Stimulated activated CD8-positive, alpha-beta memory T cell treated with anti-CD3 and anti-CD28 coated beads, Interleukin-4, amount 100 ng/mL, for 1 hour (primary cell): ENCODE measurements at places on chromosomes 12 and 14.

GRCh38 chr14:52954346-52955214 is 3.7 kb upstream of the FERMT2 start:
- DNase-seq: no peak

GRCh38 chr14:31582836-31583452 is 21.7 kb downstream of the NUBPL start:
- DNase-seq: no peak

- DNase-seq: no peak
Measured at GRCh38 chr12:123731596-123731995, 19.4 kb downstream of the ATP6V0A2 start.

DNA sequence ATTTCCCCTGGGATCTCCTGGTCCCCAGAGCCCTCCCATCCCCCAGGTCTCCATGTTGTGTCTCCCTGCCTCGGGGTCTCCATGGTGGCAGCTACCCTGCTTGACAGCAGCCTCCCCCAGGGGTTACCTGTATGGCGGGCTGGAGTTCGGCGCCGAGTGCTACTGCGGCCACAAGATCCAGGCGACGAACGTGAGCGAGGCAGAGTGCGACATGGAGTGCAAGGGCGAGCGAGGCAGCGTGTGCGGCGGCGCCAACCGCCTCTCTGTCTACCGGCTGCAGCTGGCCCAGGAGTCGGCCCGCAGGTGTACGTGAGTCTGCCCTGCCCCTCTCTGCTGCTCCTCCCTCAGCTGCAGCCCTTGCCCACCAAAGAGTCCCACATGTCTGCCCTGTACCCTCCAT is 80.9 kb downstream of the WSCD2 start:
- no peak for DNase-seq

DNA sequence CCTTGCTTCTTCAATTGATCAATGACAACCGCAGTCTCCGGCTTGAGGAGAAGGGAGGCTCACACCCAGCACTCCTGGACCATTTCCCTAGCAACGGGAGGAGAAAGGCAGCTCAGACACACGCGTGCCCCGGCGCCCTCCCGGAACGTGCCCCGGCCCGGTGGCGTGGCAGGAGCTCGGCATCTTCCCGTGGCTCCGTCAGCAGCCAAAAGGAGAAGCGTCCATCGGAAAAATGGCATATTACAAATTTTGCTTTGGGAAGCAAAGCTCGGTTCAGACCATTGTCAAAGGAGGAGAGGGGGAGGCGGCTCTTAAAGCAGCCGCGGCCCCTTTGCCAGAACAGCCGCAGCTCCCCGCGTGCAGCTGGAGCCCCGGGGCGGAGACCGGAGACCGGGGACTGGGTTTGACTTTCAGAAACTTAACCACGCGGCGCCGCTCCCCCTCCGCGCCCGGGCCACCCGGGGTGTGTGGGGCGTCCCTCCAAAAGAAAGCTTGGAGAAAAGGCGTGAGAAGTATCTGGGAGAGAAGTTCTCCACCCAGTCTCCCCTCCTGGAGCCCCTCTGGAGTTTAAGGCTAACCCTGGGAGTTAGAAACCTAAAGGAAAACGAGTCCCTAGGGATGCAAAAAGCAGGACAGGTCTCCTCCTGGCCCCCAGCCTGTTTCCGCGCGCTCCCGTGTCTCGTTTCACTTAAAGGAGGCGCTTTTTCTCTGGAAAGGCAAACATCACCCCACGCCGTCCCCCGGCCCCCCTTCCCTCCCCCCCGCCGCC is 545 bp downstream of the PPFIA2 start:
- no peak for DNase-seq

- DNase-seq: no peak
Measured at GRCh38 chr12:57261428-57261865, 10.5 kb upstream of the STAC3 start.

DNA sequence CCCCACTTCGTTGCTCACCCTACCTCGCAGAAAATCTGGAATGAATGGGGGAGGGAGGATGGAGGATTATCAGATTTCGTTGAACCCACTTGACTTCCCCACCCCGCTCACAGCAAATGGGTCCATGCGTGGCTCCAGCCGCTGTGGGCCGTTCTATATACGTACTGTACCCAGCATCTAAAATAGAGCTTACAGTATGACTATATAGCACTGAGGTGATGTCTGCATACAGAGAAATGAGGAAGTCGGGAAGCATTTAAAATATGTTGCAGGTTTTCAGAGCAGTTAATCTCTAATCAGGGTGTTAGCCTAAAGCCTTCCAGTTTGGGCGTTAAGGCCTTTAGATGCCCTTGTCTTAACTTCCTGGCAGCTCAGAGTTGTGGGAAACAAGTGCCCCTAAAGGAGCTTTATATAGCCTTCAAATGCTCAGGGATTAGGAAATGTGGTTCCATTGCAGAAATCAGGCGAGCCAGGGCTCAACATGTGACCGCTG is 1.4 kb downstream of the BICDL1 start:
- DNase-seq: no peak

- DNase-seq: no peak
Measured at GRCh38 chr12:47744005-47744651, 14.6 kb downstream of the RAPGEF3 start.

DNA sequence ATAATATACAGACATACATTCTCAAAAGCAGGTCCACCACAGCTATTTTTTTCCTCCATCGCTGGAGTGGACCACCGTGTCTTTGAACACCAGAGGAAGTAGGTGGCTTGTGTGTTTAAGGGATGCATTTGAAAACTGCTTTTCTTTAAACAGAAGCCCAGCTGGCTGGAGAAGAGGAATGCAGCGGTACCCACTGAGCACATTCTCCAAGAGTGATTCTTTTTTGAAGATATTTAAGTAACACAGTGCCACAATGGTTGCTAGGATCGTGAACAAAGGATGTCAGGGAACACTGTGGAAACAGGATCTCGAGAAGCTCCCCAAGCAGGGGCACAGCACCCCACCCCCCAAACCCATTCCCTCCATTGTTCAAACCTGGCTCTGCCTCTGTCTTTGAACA is 286.6 kb upstream of the PWP1 start:
- no peak for DNase-seq

GRCh38 chr14:38309522-38310277 is 53.8 kb upstream of the CLEC14A start:
- no peak for DNase-seq

DNA sequence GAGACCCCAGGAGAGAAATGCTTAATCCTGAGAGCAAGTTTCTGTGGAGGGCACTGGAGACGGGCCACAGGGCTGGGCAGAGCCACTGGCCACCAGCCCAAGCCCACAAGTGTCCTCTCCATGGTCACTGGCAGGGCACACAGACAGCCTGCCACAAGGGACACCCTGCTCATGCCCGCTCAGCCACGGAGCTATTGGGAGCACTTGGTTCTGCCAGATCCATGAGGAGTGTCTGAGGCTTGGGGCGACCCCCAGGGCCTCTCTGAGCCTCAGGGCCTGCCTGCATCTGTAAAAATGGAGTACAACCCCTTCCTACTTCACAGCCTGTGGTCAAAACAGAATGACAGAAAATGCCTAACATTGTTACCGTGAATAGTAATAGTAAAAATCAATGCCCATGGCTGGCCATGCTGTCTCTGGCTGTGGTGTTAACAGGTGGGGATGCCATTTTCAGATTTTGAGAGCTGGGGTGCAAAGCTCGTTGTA is 3.2 kb downstream of the PGF start:
- DNase-seq: no peak

GRCh38 chr14:68785534-68786490 is 7.1 kb downstream of the ZFP36L1 start:
- DNase-seq: no peak

DNA sequence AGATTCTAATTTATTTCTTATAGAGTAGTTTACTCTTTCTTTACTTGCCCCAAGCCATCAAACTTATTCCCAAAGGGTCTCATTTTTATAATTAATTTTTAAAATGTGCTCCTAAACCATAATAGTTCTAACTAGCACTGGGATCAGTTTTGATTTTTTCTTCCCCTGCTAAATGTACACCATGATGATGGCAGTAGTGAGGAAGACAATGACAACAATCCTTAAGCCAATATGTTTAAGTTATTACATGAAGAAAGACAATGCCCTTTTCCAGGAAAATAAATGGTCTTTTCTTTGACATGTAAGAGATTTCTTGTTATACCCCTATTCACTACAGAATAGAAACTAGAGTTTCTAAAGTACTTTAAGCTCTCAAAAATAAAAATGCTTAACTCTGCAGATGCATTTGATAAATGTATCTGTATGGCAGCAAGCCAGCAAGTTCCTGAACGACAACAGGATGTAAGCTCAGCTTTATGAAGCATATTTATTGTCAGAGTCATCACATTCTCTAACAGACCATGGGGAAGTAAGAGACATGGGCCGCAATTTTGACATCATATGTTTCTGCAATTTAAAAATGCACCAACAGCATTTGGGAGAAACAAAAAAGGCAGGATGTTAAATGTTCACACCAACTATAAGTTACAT is 36.0 kb upstream of the SNX6 start:
- DNase-seq: no peak

DNA sequence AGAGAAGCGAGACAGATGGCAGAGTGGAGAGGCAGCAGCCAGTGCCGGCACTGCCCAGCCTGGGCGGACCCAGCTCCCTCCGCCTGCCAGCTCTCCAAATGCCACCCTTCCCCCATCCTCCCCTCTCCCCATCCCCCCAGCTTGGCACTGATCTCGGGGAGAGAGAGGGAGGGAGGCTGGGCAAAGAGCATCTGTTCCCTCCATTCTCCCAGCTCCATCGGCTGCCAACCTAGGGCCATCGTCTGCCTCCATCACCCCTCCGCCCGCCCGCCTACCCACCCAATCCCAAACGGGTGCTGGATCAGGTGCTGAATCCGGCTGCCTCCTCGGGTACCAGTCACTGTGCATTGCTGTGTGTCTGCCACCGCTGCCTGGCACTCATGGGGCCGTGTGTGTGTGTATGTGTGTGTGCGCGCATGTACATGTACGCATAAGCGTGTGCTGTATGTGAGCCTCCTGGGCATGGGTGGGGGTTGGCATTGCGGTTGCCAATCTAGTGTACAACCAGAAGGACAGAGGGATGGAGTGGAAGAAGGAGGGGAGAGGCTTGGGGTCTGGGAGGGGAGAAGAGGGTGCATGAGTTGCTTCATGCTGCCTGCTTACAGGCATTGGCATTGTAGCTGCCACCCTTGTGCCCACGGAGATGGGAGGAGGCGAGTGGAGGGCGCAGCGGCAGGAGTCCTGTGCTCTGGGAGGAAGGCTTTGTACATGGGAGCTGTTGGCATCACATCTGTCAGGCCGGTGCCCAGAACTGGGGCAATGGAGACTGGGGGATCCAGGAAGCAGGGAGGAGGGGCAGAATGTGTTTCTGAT is 38.4 kb downstream of the ZFHX2 start:
- no peak for DNase-seq

DNA sequence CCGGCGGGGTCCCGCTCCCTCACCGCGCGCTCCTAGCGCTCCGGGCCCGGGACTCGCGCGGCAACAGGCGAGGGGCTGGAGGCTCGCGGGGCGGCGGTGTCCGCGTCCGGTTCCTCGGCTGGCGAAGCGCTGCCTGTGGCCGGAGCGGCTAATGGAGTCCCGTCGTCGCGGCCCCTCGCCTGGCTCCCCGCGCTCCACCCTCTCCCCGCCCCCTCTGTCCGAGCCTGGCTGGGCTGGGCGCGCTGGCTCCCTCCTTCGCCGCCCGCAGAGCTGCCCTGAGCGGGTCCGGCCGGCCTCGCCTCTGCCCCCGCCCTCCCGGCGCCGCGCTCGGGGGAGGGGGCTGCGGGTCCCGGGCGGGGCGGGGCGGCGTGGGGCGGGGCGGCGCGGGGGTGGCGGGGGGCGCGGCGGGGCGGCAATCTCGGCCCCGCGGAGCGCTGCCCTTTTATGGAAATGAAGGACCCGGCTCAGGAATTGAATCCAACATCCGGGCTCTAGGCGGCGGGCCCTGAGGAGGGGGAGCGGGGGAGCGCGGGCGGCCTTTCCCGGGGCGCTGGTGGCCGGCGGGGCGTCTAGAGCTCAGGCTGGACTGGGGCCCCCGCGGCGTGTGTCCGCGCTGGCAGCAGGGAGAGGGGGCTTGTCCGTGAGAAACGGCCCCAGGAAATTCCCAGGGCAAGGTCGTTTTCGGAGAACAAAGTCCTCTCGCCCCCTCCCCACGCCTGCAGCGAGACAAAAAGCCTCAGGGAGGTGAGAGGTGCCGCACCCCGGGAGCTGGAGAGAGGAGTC is at the start of gene FERMT2:
FERMT2 (minus strand) TSS at position 153 of the 783 bp plus-strand sequence. CDS start 482 bp downstream, outside the sequence.
- no peak for DNase-seq

DNA sequence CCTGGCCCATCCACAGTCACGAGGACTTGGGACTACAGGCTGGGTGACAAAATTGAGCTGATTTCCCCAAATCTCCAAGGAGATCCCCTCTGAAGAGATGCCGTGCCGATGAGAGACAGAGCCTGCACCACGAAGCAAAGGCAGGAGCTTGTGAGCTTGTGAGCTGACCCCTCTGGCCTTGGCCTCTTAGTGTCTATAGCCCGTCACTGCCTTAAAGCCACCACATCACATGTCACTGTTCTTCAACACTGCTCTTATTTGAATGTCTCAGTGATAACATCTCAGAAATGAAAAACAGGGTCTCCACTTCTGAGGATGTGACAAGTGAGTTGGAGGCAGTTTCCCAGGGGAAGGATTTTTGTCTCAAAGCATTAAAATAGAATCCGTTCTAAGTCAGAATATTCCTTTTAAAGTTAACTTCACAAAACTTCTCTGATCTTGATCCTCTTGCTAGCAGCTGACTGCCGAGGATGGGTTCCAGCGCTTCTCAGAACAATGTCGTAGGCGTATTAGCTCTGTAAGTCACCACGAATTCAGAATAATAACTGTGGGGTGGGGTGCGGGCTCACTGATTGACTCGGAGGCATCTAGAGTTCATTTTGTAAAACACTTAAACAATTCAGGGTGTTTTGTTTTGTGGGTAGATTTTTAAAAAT is 37.5 kb downstream of the CHST11 start:
- no peak for DNase-seq

DNA sequence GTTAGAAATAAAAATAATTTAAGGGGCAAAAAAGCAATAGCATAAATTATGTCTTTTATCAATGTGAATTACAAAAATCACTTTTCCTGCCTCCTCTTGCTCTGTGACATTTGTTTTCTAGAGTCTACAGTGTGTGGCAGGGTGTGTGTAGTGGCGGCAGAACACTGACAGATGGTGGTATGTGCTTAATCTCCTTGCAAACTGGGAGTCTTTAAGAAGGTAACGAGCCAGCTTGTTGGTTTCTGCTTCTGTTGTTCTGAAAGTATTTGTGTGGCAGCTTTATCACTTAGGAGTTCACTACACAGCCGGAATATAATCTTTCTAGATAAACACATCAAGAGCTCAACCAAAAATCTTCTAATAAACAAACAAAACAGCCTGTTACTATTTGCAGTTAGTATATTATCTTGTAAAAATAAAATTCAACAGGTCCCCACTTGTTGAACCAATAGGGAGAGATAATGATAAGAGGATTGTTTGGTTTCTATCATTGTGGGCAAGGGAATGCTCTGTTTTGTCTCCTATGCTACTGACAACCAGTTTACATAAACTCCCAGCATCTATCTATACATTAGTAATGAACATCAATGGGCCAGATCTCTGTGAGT is 13.0 kb downstream of the CDKL1 start:
- no peak for DNase-seq
